Forelimb muscle (tissue), 1 donor: ENCODE measurements at places on chromosomes 12 and 14.

- no peak for DNase-seq
Observed at GRCh38 chr12:75579552-75579951, 68.1 kb upstream of the KRR1 start.

GRCh38 chr12:129269756-129270495 is 416.6 kb downstream of the GLT1D1 start:
- DNase-seq, result no peak

- no peak for DNase-seq
Observed at GRCh38 chr14:69553252-69553651, 21.4 kb downstream of the CCDC177 start.

DNA sequence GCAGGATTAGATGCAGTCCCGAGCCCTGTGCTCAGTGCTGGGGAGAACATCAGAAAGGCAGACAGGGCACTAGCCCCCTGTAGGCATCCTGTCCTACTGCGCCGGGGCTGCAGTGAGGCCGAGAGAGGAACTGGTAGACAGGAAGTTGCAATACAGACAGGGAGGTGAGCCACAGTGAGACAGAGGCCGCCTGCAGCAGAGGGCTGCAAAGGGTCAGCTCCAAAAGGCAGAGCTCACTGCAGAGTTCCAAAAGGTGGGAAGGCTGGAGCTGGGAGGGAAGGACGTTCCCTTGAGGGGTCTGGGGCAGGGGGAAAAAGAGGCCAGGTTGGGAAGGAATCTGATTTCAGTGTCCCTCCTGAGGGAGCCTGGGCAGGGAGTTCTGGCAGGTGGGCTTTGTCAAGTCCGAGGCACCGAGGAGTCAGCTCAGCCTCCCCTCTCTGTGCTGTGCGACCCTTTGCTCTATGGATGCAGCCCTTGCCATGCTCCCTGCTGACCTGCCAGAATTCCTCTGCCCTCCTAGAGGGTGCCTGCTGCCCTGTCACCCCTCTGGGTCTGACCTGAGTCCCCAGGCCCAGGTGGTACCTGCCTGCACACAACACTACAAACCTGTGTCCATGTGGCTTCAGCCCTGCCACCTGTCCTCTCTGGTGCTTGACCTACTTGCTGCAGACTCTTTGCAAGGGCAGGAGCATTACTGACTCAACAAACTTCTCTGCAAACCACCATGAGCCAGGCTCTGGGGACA is 63.5 kb downstream of the PRMT8 start:
- no peak for DNase-seq

- DNase-seq, result no peak
Observed at GRCh38 chr14:71632440-71632946, 299.7 kb upstream of the RGS6 start.

GRCh38 chr14:88352698-88353097 is 29.6 kb upstream of the KCNK10 start:
- no peak for DNase-seq

GRCh38 chr12:40375076-40375475 is 150.3 kb downstream of the LRRK2 start:
- DNase-seq, result no peak

DNA sequence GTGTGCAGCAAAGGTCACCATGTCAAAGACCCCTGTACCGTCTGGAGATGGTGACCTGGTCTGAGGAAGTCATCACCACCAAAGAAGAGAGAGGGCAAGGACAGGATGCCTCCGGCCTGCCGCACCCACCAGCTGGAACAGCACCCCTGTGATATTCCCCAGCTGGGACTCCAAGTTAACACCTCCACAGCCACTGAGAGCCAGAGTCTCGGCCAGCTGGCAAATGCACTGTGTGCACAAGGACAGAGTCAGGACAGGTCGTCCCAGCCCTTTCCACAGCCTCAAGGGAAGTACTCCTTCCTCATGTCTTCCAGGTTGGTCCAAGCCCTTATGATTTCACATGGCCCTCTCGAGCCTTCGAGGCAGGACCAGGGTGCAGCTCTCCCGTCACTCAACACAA is 19.3 kb upstream of the FKBP4 start:
- no peak for DNase-seq

DNA sequence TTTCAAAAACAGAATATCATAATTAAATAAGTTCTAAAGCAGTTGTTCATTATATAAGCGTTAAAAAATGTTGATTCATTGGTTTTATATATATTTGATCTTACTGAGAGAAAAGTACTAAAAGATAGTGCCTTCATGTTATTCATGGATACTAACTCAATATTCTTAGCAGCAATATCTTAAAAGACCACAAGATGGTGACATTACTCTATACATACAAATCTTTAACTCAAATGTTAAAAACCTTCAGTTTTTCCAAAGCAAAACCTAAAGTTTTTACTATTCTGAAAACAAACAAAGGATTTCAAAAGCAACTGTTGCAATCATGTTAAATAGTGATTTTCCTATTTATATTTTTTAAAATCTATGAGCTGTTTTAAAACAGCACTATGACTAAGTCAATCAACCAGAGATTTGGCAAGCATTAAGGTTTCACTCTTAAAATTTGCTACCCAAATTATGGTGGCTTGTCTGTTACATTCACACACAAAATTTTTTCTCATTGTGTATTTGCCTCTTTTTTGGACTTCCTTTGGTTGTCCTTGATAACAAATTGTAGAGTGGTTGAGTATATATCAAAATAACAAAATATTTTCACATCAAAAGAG is 50.1 kb upstream of the RERGL start:
- DNase-seq, result no peak
